Cardiac muscle cell (in vitro differentiated cells and primary cell): ENCODE measurements at places on chromosomes 2 and 18.

DNA sequence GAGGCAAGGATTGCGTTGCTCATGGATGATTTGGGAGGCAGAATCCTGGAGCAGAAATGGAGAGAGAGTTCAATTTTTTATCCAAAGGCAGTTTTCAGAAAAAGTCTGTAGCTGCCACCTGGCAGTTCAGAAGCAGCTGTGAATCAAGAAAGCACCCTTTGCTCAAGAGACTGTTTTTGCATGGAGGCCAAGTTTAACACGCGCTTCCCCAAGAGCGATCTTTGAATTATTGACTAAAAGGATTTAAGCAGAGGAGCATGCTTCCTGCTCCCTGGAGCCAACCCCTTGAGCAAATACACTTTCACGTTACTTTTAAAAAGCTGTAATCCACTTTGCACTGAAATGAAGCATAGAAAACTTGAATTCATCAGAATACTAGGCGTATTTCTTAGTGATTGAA is 252.4 kb downstream of the RNF144A start:
- no peak for DNase-seq

DNA sequence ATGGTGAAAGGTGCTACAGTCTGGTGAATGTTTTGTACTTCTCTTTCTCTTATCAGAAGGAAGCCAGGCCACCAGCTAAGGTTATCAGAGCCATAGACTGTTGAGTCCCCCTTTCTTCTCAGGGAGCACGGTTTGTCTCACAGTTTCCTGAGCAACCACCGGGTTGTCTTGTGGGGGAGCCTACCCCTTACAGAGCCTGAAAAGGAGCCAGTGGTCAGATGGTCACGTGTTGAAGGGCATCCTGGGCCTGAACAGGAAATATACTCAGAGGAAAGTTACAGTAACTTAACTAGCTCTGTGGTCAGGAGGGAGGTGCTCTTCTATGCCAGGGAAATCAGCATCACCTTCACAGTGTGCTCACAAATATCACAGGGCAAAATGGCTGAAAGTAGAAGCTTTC is 11.6 kb downstream of the CD28 start:
- peak; percentile 28 for DNase-seq

DNA sequence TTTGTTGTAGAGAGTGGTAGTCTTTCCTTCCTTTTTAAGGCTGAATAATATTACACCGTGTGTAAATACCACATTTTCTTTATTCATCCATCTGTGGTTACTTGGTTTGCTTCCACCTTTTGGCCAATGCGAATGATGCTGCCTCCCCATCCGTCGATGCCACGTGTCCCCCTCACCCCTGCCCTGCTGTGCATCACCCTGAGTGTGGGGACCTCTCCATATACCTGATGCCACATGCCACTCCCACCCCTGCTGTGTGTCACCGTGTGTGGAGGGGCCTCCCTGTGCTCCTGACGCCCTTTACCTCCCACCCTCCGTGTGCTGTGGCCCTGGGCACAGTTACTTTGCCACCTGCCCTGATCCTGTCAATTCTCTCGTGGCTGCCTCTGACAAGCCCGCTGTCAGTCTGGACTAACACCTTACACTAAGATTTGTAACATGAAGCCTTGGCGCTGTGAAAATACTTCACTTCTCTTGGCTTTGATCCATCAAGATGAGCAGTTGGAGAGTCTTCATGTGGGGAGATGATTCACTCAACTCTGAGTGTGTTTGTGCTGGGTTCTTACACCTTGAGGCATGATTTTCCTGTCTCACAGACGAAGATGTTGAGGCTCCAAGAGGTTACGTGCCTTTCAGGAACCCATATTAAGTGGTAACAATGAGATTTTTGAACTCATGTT is 234.0 kb downstream of the ZNF407 start:
- no peak for DNase-seq

DNA sequence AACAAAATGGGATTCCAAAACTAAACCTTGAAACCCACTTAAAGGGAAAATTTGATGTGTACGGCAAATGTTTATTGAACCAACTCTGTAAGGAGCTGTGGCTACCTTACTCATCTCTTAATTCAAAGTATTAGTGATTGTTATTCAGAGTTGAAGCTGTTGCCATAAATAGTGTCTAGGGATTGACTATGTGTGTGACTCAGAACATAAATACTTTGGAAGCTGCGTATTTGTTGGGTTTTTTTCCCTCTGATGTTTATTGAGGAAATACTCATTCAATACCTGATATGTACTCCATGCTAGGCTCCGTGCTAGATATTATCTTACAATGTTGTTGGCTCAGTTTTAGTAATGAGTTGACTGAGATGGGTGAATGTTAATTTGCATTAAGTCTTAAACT is 90.4 kb downstream of the PTRHD1 start:
- no peak for DNase-seq

- no peak for DNase-seq
Measured at GRCh38 chr2:38277245-38278116, 99.6 kb downstream of the ATL2 start.

DNA sequence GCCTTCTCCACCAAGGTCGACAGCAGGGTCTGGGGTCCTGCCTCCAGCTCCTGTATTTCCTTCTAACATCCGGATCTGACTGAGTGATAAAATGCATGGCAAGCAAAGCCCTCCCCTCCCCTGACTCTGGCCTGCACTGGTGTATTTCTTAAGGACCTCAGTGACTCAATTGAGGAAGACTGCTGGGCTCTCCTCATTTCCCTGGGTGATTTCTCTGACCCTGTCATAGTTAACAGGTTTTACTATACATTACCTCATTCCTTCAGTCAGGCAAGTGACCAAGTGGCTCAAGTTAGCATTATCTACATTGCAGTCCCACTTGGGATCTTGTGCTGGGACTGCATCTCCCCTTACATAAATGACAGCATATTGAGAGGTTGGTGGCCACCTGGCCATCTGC is 38.8 kb upstream of the CCBE1 start:
- DNase-seq: no peak

- DNase-seq: no peak
Measured at GRCh38 chr2:204160989-204161388, 224.4 kb downstream of the ICOS start.

GRCh38 chr2:157150747-157151146 is 106.8 kb upstream of the GALNT5 start:
- DNase-seq: no peak

DNA sequence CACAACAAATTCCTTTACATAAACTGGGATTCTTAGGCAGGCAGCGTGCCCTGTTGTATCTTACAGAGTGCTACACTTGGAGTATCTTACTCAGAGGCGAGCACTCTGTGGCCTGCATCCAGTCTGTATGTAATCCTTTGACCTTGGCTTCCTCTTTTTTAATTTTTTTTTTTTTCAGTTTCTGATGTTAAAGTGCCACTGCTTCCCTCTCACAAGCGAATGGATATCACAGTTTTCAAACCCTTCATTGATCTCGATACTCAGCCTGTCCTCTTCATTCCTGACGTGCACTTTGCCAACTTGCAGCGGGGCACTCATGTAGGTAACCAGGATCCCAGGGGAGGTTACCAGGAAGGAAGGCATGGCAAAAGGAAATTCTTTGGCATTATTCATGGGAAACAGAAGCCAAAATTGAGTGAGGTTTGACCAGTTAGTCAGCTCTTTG is 40.4 kb downstream of the GRHL1 start:
- no peak for DNase-seq

- DNase-seq: no peak
Measured at GRCh38 chr2:217919204-217919603, 83.6 kb downstream of the TNS1 start.

GRCh38 chr2:205617905-205618304 is 64.4 kb upstream of the NRP2 start:
- no peak for DNase-seq
